ENCODE measurements at places on chromosomes 12 and 14.

DNA sequence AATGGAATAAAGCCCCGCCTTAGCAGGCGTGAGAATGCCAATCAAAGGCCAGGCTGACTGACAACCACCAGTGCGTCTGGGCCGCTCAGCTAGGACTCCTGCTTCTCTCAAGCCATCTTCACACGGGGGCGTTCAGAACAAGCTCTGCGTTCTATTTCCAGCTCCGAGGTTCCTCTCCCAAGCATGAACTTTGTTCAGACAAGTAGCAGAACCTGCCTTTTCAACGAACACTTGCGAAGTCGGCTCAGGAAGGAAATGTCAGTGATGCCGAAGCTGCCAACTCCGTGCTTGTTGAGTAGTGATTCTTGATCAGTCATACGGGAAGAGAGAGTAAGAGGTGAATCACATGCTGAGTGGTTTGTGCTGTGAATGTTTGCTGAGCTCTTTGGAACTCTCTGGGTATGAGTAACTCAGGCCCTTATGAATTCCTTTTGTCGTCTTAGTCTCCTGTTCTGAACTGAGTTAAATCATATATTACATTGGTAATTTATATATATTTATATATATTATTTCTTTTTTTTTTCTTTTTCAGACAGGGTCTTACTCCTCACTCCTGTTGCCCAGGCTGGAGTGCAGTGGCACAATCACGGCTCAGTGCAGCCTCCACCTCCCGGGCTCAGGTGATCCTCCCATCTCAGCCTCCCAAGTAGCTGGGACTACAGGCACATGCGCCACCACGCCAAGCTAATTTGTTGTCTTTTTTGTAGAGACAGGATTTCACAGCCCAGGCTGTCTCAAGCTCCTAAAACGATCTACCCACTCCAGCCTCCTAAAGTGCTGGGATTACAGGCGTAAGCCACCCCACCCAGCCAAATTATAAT, 29.4 kb upstream of the BCL7A start:
- DNase-seq, result peak; percentile 69

DNA sequence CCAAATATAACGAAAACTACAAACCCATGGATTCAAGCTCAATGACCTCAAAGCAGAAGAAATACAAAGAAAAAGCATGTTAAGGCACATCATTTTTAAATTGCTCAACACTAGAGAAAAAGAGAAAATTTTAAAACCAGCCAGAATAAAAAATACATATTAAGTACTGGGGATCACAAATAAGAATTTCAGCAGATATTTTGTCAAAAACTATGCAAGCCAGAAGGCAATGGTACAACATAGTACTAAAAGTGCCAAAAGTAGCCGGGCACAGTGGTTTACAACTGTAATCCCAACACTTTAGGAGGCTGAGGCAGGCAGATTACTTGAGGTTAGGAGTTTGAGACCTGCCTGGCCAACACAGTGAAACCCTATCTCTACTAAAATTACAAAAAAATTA, 10.2 kb downstream of the SGPP1 start:
- DNase-seq, result no peak

DNA sequence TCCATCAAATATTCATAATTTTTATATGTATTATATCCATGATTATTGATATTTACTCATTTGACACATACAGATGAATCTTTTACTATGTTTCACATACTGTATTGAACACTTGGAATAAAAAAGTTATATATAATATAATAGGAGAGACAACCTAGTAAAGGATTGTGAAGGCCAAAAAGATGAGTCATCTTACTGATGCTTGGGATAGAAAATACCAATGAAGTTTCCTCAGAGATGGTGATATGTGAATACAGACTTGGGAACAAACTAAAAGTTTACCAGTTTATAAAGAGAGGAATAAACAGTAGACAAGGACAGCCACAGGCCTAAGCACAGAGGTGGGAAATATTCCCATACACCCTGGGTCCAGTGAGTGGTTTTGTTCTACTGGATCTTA, 743.9 kb upstream of the FLRT2 start:
- no peak for DNase-seq

DNA sequence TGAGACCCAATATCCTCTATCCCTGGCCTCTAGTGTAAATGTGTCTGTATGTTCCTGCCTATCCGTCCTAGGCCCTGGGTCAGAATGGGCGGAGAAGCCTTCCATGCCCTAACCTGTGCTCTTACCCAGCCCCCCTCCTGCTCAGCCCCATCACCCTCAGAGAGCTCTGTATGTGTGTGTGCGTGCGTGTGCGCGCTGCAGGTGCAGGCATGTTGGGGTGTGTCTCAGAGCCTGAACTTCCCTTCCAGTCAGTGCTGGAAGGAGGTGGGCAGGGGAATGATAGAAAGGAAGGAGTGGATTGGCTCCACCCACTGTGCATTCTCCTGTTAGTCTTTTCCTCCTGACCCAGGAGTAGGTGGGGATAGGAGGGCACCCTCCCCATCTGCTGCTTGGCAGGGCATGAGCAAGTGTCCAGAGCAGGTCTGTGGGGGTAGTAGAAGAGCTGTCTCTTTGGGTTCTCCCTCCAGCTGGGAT, 7.2 kb downstream of the NAB2 start:
- DNase-seq, result no peak

DNA sequence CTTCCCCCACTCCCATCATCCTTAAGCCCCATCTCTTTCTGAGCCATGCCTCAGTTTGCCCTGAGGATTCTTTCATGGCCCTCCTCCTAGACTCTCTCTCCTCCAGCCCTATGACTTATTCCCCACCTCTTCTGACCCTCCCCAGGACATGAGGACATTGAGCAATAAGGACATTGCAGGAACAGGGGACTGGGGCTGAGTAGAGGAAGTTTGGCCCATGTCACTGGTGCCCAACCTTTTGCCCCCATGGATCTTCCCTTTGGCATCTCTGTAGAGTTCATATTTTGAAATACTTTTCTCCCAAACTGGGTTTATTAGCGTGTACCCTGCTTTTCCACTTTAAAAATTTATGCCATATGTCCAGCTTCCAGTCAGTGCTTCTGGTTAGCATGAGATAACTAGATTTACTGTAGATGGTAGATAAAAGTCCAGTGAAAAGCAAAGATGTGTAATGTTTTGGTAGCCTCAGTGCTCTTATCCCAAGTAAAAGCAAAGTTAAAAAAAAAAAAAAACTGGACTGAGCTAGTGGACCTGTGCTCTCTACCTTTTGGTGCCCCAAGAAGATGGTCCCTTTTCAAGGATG, 6.1 kb upstream of the LRP1-AS start:
- DNase-seq, result no peak

DNA sequence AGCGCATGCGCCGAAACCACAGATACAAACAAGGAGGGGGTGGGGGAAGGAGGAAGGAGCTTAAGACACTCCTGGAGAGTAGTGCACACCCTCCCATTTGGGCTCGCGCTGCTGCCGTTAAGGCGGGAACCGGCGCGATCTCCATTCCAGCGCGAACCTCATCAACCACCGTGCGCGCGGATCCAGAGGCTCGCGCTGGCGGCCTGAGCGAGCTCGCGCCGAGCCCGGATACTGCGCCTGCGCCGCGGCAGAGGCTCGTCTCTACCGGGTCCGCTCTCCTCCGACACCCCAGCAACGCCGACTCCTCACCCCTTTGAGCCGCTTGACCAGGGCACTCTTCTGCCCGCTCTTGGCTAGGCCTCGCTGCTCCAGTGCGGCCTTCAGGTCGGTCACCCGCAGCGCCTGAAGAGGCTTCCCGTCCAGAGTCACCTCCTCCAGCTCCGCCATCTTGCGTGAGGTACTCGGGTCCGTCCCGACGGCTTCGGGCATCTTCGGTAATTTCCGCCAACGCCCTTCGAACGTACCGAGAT, at the start of gene ACIN1:
Gene ACIN1, minus strand, starts transcription at position 471 of the 530 bp plus-strand sequence. Its CDS starts 24 bp downstream, at position 447.
- peak; percentile 72 for DNase-seq

- no peak for DNase-seq
Observed at GRCh38 chr12:54479421-54479820, 6.0 kb upstream of the GTSF1 start.

DNA sequence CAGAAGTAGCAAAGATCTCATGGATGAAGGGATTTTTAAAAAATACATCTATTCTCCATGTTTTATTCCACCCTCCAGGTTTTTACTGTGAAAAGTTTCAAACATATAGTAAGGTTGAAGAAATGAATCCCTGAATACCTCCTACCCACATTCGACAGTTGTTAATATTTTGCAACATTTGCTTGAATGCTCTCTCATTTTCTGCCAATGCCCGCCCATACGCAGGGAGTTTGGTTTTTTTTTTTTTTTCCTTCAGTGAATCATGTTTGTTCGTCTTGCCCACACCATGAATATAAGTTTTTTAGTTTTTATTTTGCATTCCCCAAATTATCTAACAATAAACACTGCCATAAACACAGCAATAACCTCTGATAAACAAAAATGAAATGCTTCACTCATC, 82.9 kb downstream of the MAP1LC3B2 start:
- no peak for DNase-seq

GRCh38 chr12:47097276-47097896, 17.6 kb upstream of the AMIGO2 start:
- DNase-seq, result no peak

DNA sequence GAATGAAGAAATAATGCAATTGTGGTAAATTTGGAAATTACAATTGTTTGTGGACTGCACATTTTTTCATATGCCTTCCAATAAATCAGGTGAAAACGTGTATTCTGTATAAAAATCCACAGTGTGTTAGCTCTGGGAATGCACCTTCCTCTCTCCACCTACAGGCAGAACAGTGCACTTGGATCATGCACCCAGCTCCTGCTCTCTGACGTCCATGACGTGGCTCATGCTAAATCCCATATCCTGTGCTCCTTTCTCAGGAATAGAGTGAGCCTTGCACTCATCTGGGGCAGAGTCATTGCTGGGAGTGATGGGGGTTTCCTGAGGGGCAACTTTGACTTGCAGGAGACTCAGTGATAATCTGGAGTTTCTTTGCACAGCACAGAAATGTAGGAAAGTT, 1282.1 kb downstream of the TMEM121 start:
- DNase-seq, result no peak

DNA sequence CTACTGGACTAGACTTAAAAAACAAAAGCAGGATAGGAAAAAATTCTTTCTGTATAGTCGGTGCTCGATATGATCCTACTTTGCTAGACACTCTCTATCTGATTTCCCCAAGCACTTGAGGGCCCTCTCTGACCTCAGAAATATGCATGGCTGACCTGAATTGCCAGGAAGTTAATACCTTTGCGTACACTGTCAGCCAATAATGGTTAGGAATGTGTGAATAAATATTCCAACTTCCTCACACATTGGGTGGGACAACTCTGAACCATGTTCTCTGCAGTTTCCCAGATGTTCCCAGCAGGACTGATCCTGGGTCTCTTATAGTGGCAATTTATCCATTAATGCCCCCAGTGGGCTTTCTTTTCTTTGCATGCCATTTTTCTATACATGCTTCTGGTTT, 20.5 kb upstream of the RPL10L start:
- no peak for DNase-seq

GRCh38 chr14:34496679-34497513, 34.9 kb upstream of the SPTSSA start:
- DNase-seq, result peak; percentile 97

GRCh38 chr12:110141389-110141788, 17.2 kb downstream of the IFT81 start:
- DNase-seq, result no peak

DNA sequence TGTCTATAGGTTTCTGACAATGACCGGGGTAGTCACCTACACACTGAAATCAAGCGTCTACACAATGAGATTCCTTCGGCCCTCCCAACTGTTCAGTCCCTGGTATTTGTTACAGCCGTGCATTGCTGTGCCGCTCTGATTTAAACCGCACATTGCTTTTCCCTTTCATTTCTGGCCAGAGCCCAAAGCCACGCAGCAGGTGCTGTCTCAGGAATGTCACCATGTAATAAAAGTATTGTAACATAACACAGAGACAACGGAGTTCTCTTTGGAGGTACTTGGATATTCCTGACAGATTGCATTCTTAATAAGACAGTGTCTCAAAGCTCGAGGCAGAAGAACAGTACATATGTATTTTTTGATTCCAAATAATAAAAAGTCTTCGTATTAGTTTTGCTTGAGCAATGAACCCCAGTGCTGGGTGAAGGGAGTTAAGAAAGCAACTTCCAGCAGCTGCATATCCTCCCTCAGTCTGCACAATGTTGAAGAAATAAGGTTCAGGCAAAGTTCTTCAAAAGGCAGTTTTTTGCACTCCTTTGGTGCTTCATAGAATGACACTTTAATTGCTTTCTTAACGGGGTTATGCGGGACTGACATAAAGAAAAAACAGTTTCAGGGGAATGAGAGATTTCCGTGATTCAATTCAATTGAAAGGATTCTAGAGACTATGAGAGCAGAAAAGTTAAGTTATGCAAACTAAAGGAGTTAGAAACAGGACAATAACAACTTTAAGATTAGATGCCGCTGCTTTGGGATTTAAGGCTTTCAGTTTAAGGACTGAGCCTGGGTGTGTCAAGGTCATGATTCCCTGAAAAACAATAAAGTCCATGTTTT, 288.7 kb upstream of the FLRT2 start:
- DNase-seq, result no peak

- DNase-seq, result no peak
Observed at GRCh38 chr12:111275308-111275707, 93.6 kb downstream of the PHETA1 start.

DNA sequence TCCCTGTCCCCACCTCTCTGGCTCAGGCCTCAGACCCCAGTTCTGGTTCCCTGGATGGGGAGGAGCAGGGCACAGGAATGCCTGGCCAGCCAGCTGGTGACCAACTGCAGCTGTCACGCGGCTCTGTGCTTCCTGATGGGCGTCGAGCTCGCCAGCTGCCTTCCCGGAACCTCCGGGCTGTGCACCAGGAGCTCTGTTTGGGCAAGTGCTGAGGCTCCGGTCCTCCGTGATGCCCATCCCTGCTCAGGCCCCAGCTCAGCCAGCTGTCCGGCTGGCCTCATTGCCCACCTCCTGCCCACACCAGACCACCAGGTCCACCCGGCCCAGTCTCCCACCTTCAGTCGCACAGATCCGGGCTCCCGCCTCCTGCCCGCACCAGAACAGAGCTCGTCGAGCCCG, 4.8 kb downstream of the IFFO1 start:
- DNase-seq, result no peak

DNA sequence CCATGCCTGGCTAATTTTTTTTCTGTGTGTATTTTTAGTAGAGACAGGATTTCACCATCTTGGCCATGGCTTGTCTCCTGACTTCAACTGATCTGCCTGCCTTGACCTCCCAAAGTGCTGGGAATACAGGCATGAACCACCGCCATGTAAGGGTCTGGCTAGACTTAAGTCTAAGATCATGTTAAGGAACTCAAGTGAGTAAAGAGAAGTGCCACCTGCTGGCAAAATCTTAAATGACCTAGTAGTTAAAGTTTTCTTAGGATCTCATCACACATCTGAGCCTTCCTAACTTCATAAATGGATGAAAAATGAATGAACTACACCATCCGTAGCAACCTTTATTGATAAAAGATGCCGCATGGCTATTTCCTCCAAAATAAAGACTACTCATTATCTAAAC, 1.7 kb upstream of the C12orf56 start:
- DNase-seq, result no peak

Data from brain pericyte (primary cell).